ENCODE measurements at places on chromosomes 7 and 10.

DNA sequence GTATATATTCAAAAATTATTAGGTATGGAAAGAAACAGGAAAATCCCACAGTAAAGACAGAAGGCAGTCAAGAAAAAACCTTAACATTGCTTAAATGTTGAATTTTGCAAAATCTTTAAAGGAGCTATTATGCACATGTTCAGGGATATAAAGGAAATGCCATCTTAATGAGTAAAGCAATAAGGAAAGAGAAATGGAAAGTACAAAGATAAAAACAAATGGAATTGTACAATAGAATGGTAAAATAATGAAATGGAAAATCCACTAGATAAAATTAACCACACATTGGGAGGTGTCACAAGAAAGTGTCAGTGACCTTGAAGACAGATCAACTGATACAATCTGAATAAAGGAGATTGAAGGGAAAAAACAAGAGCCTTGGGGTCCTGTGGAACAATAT, 82.0 kb downstream of the KIF20B start:
- no peak overlapping the region for H3K4me3 ChIP-seq
- no peak for DNase-seq
- no peaks in the 10 kb centered on the region for H3K36me3 ChIP-seq
- no peaks in the 10 kb centered on the region for H3K27me3 ChIP-seq

GRCh38 chr7:3482147-3482921, 181.3 kb downstream of the SDK1 start:
- no peak overlapping the region for H3K4me3 ChIP-seq
- no peaks in the 10 kb centered on the region for H3K27me3 ChIP-seq
- H3K27ac ChIP-seq = no peak overlapping the region
- DNase-seq = no peak
- no peaks in the 10 kb centered on the region for H3K36me3 ChIP-seq

DNA sequence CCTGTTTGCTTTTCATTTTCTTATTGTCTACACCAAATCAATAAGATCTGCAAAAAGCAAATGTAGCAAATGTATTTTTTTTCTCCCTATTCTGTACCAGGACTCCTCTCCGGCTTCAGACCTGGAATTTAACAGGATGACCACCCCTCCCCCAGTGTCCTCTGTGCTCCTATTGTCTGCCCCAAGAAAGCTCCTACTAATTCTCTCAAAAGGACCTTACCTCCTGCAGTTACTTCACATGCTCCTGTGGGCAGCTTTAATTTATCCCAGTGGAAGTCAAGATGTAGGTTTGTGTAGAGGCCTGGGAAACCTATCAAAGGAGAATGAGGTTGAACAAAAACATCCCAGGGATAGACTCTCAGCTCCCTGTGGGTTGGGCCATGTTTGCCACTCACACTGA, 31.3 kb downstream of the PLXNA4 start:
- H3K4me1 ChIP-seq = no peaks in the 10 kb centered on the region
- no peaks in the 10 kb centered on the region for H3K36me3 ChIP-seq
- no peaks in the 10 kb centered on the region for H3K27me3 ChIP-seq
- DNase-seq = no peak

GRCh38 chr7:105450177-105450861, 61.6 kb upstream of the SRPK2 start:
- DNase-seq = no peak
- no peaks in the 10 kb centered on the region for H3K36me3 ChIP-seq
- H3K27ac ChIP-seq = no peak overlapping the region
- H3K27me3 ChIP-seq = no peaks in the 10 kb centered on the region
- no peak overlapping the region for H3K4me3 ChIP-seq

DNA sequence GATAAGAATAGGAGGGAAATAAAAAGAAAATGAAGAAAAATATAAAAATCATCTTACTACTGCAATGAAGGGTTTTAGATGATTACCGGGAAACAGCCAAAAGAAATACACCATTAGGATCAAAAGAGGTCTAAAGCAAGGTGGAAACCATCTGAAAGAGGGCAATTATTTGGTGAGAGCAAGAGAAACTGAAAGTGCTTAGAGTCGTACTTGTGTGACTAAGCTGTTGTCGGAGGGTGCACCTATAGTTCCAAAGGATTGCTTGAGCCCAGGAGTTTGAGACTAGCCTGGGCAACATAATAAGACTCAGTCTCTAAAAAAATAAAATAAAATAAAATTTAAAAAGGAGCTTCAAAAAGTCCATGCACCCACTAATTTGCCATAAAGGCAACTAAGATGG, 169.5 kb downstream of the DKK1 start:
- DNase-seq = no peak
- no peaks in the 10 kb centered on the region for H3K36me3 ChIP-seq
- no peak overlapping the region for H3K27ac ChIP-seq
- H3K27me3 ChIP-seq = no peaks in the 10 kb centered on the region

- peaks cover 26% of the 10 kb centered on the region for H3K4me1 ChIP-seq
- no peaks in the 10 kb centered on the region for H3K27me3 ChIP-seq
- H3K36me3 ChIP-seq = no peaks in the 10 kb centered on the region
These were observed 85.4 kb downstream of the ARID5B start for GRCh38 chr10:61986788-61987492.

GRCh38 chr10:2619916-2620315, 447.4 kb upstream of the PFKP start:
- H3K27me3 ChIP-seq = no peaks in the 10 kb centered on the region
- no peaks in the 10 kb centered on the region for H3K36me3 ChIP-seq
- no peak overlapping the region for H3K27ac ChIP-seq
- H3K4me3 ChIP-seq = no peak overlapping the region
- H3K4me1 ChIP-seq = no peaks in the 10 kb centered on the region

- no peaks in the 10 kb centered on the region for H3K36me3 ChIP-seq
- no peaks in the 10 kb centered on the region for H3K27me3 ChIP-seq
- DNase-seq = no peak
- H3K27ac ChIP-seq = peak overlapping the region; percentile 61
- no peak overlapping the region for H3K4me3 ChIP-seq
- H3K4me1 ChIP-seq = no peaks in the 10 kb centered on the region
These were observed 50.2 kb downstream of the LAMB4 start for GRCh38 chr7:108079648-108080591.

- no peaks in the 10 kb centered on the region for H3K36me3 ChIP-seq
- no peaks in the 10 kb centered on the region for H3K27me3 ChIP-seq
- no peak for DNase-seq
- no peak overlapping the region for H3K4me3 ChIP-seq
- H3K4me1 ChIP-seq = no peaks in the 10 kb centered on the region
These were observed 114.0 kb downstream of the BBS9 start for GRCh38 chr7:33243319-33243881.

GRCh38 chr7:94236960-94237359, 157.7 kb upstream of the COL1A2 start:
- no peaks in the 10 kb centered on the region for H3K36me3 ChIP-seq
- no peak overlapping the region for H3K4me3 ChIP-seq
- H3K4me1 ChIP-seq = no peaks in the 10 kb centered on the region
- H3K27me3 ChIP-seq = no peaks in the 10 kb centered on the region

GRCh38 chr7:78760620-78761355, 692.7 kb downstream of the MAGI2 start:
- H3K4me3 ChIP-seq = no peak overlapping the region
- no peak for DNase-seq
- no peaks in the 10 kb centered on the region for H3K4me1 ChIP-seq
- no peaks in the 10 kb centered on the region for H3K27me3 ChIP-seq

DNA sequence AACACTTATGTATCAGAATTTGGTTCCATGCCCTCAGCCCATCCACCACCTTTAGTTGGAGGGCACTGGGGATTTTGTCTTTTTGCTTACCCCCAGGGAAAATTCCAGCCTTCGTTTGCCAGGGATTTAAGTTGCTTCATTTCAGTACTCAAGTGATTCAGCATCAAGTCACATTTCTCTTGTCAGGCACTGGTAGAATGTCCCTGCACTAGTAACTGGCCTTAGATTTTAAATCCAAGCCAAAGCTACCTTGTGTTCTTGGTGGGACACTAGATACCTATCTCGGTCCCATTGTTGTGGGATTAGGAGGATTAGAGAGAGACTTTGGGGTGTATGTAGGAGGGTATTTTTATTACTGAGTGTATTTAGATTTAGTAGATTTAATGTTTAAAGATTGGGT, 613.1 kb downstream of the SUGCT start:
- no peak for DNase-seq
- no peak overlapping the region for H3K27ac ChIP-seq
- H3K4me3 ChIP-seq = no peak overlapping the region
- H3K36me3 ChIP-seq = no peaks in the 10 kb centered on the region

GRCh38 chr7:108331971-108332370, 124.3 kb downstream of the NRCAM start:
- no peak overlapping the region for H3K27ac ChIP-seq
- no peaks in the 10 kb centered on the region for H3K4me1 ChIP-seq
- H3K27me3 ChIP-seq = no peaks in the 10 kb centered on the region
- no peak overlapping the region for H3K4me3 ChIP-seq
- H3K36me3 ChIP-seq = no peaks in the 10 kb centered on the region

- no peak overlapping the region for H3K4me3 ChIP-seq
- H3K4me1 ChIP-seq = no peaks in the 10 kb centered on the region
- H3K27ac ChIP-seq = no peak overlapping the region
These were observed 162.9 kb upstream of the AOAH start for GRCh38 chr7:36887233-36887632.

DNA sequence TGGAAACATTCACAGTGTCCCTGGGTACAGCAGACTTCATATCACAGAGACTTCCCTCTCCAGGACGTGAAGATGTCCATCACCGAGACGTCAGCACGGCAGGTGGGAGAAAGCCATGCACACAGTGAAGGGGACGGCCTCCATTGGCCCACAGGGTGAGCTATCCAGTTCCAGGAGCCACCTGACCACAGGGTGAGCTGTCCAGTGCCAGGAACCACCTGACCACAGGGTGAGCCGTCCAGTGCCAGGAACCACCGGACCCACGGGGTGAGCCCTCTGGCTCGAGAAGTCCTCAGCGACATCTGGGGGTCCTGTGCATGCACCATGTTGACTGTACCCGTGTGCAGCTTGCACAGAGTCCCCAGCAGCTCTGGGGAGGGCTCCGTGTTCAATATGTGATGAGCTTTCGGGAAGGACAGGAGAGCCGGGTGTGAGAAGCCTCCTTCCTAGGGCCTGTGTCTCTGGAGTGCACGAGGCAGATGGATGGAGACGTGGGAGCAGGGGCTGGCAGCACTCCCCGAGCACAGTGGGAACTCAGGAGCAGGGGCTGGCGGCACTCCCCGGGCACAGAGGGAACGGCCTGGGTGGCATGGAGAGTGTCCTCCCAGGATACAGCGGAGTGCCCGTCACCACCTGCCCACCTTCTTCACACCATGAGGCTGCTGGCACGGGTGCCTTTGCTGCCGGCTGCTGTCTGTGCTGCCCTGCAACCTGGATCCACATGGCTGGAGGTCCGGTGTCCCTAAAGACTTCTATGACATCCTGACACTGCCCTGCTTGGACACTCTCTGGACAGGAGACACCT, 616.2 kb downstream of the DNAJB6 start:
- no peak for DNase-seq
- no peak overlapping the region for H3K4me3 ChIP-seq
- H3K27ac ChIP-seq = no peak overlapping the region

DNA sequence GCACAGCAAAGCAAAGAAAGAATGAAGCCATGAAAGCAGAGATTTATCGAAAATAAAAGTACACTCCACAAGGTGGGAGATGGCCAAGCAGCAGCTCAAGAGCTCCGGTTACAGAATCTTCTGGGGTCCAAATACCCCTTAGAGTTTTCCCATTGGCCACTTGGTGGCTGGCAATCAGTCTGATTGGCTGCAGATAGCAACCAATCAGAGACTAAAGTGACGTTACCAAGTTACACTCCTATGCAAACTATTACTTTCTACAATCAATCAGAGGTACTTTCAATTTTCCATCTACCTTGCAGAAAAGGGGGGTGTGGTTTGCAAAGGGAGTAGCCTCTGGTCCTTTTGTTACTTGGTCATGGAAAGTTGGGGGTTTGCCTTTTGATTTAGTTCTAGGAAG, 58.0 kb upstream of the AUTS2 start:
- no peak overlapping the region for H3K27ac ChIP-seq
- DNase-seq = no peak
- no peaks in the 10 kb centered on the region for H3K4me1 ChIP-seq
- no peak overlapping the region for H3K4me3 ChIP-seq

GRCh38 chr7:37815671-37816371, 32.6 kb upstream of the NME8 start:
- DNase-seq = no peak
- no peak overlapping the region for H3K4me3 ChIP-seq
- no peak overlapping the region for H3K27ac ChIP-seq
- no peaks in the 10 kb centered on the region for H3K27me3 ChIP-seq
- no peaks in the 10 kb centered on the region for H3K4me1 ChIP-seq
- no peaks in the 10 kb centered on the region for H3K36me3 ChIP-seq

GRCh38 chr7:45181286-45181960, 23.8 kb downstream of the RAMP3 start:
- H3K27ac ChIP-seq = no peak overlapping the region
- H3K4me3 ChIP-seq = no peak overlapping the region
- no peaks in the 10 kb centered on the region for H3K4me1 ChIP-seq
- H3K27me3 ChIP-seq = peaks cover 5% of the 10 kb centered on the region

DNA sequence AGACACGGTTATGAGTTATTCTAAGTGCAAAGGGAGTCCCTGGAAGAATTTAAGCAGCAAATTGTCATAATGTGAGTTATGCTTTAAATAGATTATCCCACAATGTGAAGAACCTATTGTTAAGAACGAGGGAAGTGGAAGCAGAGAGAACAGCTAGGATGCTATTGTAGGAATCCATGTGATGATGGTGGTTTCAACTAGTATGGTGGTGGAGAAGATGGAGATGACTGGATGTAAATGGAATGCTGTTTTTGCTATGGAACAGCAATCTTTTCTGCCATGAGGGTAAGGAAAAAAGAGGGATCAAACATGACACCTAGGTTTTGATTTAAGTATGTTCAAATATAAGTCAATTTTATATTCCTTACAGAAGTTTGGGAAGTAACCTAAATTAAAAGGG, 191.3 kb downstream of the RNF133 start:
- H3K27me3 ChIP-seq = no peaks in the 10 kb centered on the region
- no peak overlapping the region for H3K27ac ChIP-seq
- no peaks in the 10 kb centered on the region for H3K4me1 ChIP-seq
- no peaks in the 10 kb centered on the region for H3K36me3 ChIP-seq

DNA sequence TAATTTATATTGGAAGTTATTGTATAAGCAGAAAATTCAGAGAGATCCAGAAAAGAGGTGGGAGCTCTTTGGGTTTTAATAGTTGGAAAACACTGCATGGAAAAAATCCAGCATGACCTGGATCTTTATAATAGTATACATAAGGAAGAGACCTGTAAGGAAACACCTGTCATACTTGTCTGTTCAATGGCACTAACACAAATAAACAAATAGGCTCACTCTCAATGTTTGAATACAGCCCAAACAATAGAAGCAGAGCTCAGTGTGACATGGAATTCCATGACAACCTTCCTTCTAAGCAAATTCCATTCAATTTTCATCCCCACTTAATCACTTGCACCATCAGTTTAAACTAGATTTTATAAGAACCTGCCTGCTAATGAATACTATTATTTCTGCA, 31.7 kb downstream of the CISD1 start:
- H3K36me3 ChIP-seq = no peaks in the 10 kb centered on the region
- H3K4me3 ChIP-seq = no peak overlapping the region
- DNase-seq = no peak
- no peaks in the 10 kb centered on the region for H3K4me1 ChIP-seq

DNA sequence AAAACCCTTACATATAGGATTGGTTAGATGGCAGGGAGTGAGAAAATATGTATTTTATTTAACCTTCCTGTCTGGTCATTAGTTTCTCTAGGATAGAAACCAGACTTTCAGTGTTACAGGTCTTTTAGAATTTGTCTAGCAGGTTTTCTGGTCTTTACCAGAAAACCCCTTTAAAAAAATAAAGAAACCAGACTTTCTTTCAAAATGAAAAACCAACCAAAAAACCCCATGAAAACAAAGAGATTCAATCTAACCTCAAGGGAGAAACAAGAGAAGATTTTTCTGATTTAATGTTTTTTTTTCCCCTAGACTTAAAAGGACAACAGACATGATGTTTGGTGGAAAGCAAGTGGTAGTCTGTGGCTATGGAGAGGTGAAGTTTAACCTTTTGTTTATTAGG, 28.7 kb upstream of the STRIP2 start:
- no peaks in the 10 kb centered on the region for H3K36me3 ChIP-seq
- no peak overlapping the region for H3K4me3 ChIP-seq
- no peaks in the 10 kb centered on the region for H3K4me1 ChIP-seq
- no peaks in the 10 kb centered on the region for H3K27me3 ChIP-seq

All from CD8-positive, alpha-beta memory T cell (primary cell).